ENCODE measurements at places on chromosomes 7 and 10. TPM values are rescaled to one million over a fixed set of nuclear protein-coding genes. Genes with fewer than 3 reads are reported as not detected.

DNA sequence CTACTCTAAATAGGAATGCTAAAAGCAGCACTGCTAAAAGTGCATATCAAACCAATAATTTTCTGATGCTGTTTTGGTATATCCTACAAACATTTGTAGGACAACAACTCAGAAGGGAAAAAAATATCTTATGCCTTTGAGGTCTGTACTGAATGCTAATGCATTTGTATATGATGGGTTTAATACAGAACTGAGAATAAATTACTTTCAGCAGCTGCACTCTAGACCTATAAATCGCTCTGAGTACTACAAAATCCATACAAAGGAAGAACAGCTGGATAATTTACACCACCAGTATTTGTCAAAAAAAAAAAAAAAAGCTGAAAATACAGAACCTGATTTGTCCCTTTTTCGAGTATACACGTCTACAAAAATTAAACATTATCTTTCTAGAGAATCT is 344.0 kb downstream of the LRRTM3 start:
- DNase-seq = no peak

- DNase-seq = no peak
Measured at GRCh38 chr7:47726047-47726726, 144.3 kb upstream of the TNS3 start.

DNA sequence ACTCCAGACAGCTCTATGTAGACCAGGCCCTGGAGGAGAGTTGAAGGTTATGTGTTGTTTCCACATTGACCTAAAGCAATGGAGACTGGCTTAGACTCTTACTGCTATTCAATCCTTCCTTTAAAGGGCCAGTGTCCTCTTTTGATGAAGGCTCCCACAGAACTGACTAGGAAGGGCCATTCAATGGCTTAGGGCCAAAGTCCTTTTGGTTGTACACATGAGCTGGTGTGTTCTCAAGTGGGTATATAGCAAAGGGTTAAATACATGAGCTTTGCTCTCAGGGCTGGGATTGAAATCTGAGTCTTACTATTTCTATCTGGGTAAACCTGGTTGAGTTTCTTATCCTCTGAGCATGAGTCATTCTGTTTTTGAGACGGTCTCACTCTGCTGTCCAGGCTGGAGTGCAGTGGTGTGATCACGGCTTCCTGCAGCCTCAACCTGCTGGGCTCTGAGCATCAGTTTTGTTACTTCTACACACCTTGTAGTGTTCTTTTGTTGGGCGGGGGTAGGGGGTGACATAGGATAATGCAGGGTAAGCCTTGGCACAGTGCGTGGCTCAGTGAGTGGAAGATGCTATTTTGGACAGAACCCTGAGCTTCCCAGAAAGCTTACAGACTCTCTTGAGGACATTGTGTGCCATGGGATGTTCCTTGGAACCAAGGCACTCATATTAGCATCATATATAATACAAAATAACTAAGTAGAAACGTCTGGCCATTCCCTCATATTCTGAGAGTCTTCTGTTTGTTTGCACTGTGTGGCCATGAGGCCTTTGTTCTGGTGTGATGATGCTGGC is 90.1 kb downstream of the ABCC2 start:
- DNase-seq = no peak

CDH23 gene
- total RNA-seq = 13.1 TPM

ASZ1 gene
- total RNA-seq = not detected

DNA sequence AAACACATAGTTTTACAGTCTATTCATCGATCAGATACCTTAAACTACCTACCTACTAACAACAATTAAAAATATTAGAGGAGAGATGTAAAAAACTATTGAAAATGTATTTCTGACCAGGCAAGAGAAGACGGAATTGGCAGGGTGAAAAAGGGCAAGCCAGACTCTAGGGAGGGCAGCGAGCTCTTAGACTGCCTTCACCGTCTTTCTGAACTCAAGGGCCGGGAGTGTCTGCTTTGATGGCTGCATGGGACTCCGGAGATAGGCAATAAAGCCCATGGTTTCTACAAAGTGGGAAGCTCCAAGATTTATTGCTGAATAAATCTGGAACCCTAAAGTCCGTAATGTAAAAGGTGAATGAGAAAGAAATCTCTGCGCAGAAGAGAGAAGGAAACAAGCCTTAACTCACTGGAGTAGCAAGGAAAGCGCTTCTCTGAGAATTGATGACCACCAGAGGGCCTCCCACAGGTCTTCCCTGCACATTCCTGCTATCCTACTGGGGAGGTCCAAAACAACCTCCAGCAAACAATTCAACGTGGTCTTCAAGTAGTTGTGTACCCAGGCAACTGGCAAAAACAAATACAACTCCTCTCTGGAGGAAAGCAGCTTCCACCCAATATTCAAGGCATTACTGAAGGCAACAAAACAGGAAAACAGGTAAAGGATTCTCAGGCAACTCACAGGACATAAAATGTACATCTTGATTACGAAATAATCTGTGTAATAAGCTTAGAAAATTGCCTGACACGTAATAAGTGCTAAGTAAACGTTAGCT is 181.3 kb downstream of the SDK1 start:
- no peak for DNase-seq

GRCh38 chr7:17120756-17121155 is 177.7 kb upstream of the AHR start:
- no peak for DNase-seq

DNA sequence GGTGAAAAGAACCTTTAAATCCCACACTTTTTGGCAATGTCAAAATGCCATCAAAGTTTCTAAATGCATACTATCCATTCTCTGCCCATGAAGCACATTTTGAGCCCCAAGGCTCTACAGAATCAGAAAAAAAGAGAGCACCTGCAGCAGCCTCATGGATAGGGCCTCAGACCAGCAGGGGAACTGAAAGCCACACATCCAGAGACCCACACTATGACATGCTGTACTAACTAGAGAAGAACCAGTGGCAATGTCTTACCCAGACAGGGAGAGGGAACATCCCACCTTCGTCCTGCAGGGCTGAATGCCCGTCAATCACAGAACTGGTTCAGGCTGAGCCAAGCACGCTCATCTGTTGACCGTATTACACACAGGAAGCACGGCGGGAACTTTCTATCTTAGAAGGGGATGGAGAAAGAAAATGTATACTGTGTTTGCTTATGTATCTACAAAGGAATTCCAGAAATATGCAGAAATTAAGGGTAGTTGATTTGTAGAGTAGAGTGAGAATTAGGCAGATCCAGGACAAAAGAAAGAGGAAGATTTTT is 237.2 kb downstream of the GLI3 start:
- no peak for DNase-seq

ZKSCAN5 gene
- 16.4 TPM for total RNA-seq

DNA sequence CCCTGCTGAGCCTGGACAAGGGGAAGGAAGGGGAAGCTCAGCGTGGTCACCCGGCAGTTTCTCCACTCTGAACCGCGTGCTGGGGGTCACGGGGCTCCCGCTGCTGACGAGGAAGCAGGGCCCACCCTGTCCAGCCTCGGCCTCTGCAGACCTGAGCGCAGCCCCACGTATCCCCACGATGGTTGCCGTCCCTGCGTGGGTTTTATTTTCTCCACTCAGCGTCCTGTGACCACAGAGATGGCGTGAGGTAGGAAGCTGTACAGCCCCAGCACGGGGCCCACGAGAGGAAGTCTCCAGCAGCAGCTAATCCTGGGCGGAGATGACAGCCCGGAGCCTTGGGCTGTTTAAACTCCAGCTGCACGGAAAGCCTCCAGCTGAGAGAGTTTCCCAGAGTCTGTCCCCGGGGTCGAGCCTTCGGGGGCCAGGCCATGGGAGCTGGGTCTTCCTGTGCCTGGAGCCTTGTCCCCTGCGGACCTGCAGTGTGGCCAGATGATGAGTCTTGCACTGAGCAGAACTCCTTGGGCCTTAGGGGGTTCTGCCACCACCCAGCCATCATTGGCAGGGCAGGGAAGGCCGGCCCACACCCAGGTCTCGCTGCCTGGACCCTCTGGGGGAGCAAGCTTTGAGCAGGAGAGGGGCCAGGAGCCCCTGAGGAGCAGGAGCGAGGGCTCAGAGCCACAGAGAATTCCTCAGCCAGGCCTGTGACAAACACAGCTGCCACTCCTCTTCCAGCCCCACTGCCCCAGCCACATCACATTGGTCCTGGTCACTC is 72.8 kb upstream of the FAM20C start:
- peak; percentile 32 for DNase-seq

GRCh38 chr7:116511552-116512519 is 12.3 kb downstream of the CAV2 start:
- DNase-seq = no peak

- no peak for DNase-seq
Measured at GRCh38 chr10:100645613-100646392, 99.6 kb upstream of the PAX2 start.

DNA sequence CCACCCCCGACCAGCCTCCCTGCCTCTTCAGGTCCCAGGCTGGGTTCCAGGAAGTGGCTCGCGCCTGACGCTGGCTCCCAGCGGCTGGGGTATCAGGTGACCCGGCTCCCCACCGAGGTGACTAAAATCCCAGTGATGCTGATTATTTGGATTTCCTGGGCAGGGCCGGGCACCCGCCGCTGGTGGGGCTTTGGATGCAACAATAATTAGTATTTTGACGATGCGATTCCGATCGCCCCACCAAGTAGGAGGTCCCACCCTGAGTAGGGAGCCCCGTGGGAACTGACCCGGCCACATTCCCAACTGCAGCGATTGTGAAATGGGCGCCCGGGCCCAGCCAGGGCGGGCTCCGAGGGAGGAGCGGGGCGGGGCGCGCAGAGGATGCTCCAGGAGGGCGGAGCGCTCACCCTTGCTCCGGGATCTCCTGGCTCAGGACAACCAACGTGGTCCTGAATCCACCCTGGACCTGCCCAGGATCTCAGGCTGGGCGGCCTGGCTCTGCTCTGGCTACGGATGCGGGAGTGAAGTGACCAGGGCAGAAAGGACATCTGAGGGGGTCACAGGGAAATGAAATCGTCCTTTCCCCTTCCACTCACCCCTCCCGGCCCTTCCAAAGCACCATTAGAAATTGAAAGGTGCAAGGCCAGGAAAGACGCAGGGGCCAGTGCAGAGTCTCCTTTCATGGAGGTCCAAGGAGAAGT is 32.6 kb downstream of the DUSP5 start:
- no peak for DNase-seq

TMEM130 gene
- 209 TPM for total RNA-seq
